ENCODE measurements at places on chromosomes 5 and 9.
A peak's percentile ranks its signal among the peaks of the same experiment; 100 is the strongest.

DNA sequence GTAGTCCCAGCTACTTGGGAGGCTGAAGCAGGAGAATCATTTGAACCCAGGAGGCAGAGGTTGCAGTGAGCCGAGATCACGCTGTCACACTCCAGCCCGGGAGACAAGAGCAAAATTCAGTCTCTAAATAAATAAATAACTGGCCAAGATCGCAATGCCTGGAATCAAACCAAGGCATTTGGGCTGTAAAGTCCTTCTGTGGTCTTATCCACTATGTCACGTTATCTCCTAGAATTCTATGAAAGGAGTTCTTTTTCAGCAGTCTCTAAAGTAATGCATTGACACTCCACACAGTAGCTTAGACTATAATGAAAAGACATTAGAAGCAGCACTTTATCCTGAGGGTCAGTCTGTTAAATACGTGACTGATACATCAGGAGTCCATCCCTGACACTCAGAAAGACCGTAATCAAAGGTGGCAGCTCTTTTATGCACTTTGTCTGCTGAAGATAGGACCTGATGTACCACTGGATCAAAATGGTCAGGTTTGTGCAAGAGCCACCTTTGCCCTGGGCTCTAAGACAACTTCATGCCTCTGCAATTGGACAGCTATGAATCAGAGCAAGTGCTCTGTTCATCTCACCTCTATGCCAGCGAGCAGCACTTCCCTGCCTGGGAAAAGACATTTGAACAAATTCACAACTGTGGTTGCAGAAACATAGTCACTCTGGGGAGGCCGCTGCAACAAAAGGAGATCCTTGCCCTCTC, 31.7 kb upstream of the GNA14 start:
- DNase-seq, result no peak

DNA sequence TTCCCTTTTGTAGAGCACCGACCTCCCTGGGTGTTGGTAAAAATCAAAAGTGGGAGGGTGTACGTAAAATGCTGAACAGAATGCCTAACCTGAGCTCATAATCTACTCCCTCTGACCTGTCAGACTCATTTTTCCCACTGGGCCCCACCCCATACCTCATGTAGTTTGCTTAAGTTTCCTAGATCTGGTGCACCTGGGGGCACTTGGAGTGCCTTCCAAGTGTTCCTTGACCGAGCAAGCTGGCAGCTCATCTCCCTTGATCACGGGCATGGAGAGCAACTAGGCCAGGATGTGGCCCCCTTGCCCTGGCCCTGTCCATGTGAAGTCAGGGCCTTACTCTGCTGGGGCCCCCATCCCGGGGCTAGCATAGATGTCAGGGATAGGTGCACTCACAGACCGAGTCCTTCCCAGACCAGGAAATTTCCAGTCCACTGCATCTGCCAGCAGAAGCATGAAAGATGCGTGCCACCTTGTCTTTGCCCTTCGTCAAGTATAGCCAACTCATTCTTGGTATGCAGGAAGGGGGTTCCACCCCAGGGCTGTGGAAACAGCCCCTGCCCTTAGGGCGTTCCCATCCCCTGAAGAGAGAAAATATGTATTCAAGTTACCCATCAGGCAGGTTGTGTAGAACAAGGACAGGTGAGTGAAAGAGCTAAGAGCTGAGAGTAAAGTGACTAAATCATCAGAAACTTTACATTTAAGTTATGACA, 41.9 kb downstream of the SLC22A5 start:
- no peak for DNase-seq

DNA sequence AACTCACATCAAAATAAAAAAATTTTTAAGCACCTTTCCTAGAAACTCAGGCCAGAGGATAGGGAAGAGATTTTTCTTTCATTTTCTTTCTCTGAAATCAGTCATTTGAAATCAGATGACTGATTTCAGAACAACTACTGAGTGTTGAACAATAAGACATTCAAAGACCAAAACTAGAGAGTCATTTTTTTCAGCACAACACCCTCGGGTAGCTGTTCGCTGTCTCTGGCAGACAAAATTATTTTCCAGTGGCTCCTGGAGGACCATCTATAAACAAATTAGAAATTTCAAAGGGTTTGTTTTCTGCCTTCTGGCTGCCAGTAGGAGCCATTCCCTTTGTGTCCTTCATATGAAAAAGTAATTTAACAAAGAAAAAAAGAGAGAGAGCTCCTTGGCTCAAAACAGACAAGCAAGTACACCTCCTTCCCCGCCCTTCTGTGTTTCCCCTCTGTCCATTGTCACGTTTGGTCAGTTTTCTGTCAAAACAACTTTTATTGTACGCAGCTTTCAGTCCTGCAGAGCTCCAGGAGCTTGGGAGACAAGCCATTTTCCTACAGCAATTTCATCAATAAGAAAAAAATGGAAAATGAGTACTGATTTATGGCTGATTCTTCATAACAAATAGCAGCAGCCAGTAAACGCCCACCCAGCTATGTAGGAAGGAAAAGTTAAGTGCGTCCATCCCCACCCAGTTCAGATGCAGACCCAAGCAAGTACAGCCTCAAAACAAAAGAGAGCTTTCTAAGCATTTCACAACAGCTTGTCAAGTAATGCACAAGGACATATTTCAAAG, 405.2 kb downstream of the ZNF608 start:
- no peak for DNase-seq

DNA sequence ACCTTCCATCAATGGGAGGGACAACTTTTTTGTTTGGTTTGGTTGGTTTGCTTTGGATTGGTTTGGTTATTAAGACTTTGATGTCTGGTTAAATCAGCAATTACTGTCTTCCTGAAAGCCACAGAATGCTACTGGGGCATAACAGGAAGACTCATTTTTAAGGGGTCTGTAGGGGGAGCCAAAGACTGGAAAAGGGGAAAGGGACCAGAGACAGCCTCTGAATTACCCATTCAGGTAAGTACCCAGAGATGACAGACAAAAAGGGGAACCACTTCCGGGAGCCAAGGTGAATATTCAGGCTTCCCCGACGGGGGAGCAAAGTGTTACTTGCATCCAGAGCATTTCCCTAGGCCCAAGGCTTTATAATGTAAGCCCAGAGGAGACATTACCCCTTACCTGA, 4.6 kb upstream of the FEM1C start:
- DNase-seq, result no peak

- peak; percentile 58 for DNase-seq
These were observed 93.5 kb downstream of the SYK start for GRCh38 chr9:90894986-90895687.

- no peak for DNase-seq
These were observed 14.7 kb upstream of the CPEB4 start for GRCh38 chr5:173873306-173873922.

DNA sequence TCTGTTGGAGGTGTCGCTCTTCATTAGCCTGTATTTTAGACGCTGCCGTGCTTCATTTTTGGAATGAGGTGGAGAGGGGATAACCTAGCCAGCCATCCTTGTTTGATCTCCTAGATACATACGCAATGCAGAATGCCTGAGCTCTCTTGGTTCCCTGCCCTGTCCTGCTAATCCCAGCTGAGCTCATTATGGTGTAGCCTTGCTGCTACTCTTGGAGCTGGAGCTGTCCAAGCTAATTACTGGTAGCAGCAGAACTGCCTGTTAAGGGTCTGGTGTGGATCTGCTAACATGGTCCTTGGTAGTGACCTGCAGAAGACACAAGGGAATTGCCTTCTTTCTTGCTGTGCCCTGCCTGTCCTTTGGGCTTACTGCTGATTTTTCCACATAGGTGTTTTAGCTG, 207.9 kb downstream of the CNTLN start:
- peak; percentile 54 for DNase-seq

- DNase-seq, result no peak
These were observed 24.4 kb downstream of the FAM163B start for GRCh38 chr9:133584559-133585476.

- DNase-seq, result no peak
These were observed 2.5 kb upstream of the ST6GALNAC4 start for GRCh38 chr9:127919253-127919815.

- DNase-seq, result peak; percentile 59
These were observed at the start of gene HMCN2 for GRCh38 chr9:130265431-130266235. TSS of gene HMCN2 (plus strand) at chr9:130265760. CDS start at chr9:130265879, 119 bp downstream.

- no peak for DNase-seq
These were observed 164.7 kb downstream of the OLFM1 start for GRCh38 chr9:135251996-135252760.

- no peak for DNase-seq
These were observed 81.3 kb upstream of the IER5L start for GRCh38 chr9:129259375-129259774.

DNA sequence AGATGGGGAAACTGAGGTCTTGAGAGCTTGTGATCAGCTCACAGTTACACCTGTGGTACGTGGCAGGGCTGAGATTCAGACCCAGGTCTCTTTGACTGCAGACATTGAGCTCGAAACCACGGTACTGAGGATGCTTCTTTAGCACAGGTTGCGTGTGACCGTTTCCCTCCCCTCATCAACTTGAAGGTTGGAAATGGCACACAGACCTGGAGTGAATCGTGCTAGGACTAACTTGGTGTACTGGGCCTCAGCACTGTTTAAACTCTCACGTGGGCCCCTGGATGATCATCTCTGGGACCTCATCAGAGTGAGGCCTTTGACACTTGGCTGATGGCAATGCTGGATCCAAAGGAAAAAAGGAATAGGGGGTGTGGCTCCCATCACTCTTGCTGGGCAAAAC, 106.0 kb downstream of the MVB12B start:
- DNase-seq, result no peak

- no peak for DNase-seq
These were observed 293.2 kb downstream of the CWC27 start for GRCh38 chr5:65061974-65062353.

DNA sequence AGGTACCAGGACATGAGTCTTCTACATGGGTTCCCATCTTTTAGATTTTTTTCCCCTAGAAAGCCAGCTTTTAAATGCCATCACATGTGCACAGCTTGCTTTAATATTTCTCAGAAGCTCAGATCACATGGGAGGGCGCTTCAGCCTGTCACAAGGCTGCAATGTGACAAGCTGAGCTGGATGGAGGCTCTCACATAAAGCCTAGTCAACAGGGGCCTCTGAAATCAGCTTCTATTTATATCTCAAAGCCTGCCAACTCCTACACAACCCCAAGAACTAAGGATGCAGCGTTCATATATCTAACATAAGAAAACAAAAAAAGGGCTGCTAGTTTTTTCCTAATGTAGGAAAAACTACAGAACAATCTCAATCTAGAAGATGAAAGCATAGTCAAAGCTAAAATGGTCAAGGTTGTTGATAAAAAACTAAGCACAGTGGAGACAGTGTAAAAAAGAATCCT, 2.3 kb downstream of the ZFAND5 start:
- DNase-seq, result no peak

DNA sequence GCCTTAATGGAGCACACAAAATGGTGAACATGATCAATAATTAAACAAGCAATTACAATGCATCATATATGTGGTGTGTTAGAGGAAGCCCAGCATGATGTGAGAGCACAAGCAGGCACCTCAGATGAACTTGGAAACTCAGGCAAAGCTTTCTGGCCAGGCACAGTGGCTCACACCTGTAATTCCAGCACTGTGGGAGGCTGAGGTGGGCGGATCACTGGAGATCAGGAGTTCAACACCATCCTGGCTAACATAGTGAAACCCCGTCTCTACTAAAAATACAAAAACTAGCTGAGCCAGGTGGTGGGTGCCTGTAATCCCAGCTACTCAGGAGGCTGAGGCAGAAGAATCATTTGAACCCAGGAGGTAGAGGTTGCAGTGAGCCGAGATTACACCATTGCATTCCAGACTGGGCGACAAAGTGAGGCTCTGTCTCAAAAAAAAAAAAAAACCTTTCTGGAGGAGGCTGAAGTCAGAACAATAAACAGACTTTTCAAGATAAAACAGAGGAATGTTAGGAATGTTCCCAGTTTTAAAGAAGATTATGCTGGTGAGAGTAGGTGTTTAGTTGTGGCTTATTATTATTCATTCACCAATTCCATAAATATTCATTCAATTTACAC, 159.4 kb downstream of the CEMIP2 start:
- no peak for DNase-seq

- DNase-seq, result no peak
These were observed 5.6 kb downstream of the P4HA2 start for GRCh38 chr5:132221781-132222648.

- DNase-seq, result no peak
These were observed 434.6 kb downstream of the ENC1 start for GRCh38 chr5:74205767-74206578.

GRCh38 chr9:124829334-124829669, 24.0 kb upstream of the WDR38 start:
- DNase-seq, result no peak

DNA sequence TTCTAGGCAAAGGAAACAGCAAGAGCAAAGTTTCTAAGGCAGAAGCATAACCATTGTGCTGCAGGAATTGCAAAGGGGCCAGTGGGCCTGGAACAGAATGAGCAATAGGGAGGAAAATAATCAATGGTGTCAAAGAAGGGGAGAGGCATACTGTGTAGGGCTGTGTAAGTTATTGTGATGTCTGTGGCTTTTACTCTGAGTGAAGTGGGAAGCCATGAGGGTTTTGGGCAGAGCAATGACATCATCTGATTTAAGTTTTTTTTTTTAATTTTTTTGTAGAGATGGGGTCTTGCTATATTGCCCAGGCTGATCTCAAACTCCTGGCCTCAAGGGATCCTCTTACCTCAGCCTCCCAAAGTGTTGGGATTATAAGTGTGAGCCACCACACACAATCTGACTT, 64.6 kb upstream of the PPP2CA start:
- no peak for DNase-seq

GRCh38 chr9:22990349-22990748, 543.7 kb downstream of the DMRTA1 start:
- DNase-seq, result no peak

- no peak for DNase-seq
These were observed 8.9 kb upstream of the TLE4 start for GRCh38 chr9:79562749-79563386.

DNA sequence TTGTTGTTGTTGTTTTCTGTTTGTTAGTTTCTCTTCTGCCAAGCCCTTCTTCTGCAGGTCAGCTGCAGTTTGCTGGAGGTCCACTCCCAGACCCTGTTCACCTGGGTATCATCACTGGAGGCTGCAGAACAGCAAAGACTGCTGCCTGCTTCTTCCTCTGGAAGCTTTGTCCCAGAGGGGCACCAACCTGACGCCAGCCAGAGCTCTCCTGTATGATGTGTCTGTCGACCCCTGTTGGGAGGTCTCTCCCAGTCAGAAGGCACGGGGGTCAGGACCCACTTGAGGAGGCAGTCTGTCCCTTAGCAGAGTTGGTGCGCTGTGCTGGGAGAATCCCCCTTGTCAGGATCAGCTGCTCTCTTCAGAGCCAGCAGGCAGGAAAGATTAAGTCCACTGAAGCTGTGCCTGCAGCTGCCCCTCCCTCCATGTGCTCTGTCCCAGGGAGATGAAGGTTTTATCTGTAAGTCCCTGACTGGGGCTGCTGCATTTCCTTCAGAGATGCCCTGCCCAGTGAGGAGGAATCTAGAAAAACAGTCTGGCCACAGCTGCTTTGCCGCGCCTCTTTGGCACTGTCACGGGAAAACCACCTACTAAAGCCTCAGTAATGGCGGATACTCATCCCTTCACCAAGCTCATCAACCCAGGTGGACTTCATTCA, 299.2 kb downstream of the EDIL3 start:
- DNase-seq, result peak; percentile 49

DNA sequence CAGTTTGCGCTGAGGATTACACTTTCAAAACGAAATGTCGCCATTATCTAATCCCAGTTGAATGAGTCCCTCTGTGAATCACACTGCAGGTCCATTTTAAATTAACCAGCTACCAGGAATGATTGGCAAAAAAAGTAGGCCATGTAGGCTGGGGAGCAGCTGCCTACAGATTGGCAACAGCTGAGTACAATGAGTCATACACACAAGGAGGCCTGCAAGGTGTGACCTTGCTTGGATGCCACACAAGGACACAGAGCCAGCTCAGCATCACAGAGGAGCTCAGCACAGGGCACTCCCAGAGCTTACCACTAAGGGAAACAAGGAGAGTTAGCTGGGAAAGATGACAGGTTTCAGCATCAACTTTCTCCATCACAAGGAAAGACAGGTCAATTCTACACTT, 12.9 kb downstream of the HAVCR1 start:
- DNase-seq, result no peak

Data from ecto neural progenitor cell (in vitro differentiated cells).